ENCODE measurements at places on chromosomes 4 and X.

DNA sequence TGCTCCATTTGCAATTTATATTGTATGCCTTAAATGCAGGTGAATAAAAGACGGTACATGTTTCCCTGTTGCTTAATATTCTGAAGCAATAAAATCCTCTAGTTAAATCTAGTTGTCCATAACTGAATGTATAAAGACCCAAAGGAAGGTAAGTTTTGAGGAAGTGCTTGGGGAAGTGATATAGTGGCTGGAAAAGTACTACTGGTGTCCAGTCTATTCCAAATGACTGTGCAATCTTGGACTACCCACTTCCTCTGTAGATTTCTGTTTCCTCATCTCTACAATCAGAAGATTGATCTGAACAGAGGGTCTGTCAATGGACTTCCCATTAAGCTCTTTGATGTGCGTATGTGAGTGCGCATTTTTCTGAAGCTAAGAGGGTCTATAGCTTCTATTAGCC is 17.0 kb downstream of the SNCA start:
- DNase-seq: no peak

GRCh38 chr4:102687373-102687981 is 73.3 kb downstream of the MANBA start:
- DNase-seq: no peak

- DNase-seq: peak; percentile 49
Measured at GRCh38 chr4:169024762-169025161, 14.7 kb upstream of the CBR4 start.

DNA sequence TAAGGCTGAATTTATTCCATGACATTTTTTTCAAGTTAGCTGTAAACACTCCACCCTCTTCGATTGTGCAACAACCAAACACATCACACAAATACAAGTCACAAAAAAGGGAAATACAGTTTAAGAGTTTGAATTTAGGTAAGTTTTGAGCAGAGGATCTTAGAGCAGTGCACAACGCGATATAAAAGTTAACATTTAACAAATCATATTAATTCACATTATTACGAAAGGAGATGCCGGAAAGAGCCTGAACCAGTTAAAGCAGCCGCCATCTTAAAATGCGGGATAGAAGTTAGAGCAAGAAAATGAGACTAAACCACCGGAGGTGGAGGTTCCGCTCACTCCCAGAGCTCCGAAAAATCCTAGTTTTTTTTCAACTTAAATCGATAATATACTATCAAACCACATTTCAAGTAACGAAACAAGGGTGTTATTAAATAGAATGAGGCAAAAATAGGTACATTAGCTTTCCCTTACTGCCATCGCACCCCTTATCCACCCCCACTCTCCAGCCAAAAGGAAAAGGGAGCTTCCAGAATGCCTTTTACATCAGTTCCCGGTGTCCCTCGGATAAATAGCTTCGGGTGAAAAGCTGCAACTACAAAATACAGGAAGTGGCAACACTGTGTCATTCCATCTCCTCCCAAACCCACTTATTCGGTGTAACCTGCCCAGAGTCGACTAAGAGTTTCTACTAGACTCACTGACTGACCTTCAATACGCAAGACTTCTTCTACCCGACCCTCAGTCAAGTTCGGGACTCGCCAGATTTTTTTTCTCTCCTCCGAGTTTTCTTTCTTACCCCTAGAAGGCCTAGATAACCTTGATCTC is 1.9 kb downstream of the UBE2D3 start:
- peak; percentile 57 for DNase-seq

- DNase-seq: no peak
Measured at GRCh38 chr4:2302387-2303119, 40.6 kb upstream of the MXD4 start.

DNA sequence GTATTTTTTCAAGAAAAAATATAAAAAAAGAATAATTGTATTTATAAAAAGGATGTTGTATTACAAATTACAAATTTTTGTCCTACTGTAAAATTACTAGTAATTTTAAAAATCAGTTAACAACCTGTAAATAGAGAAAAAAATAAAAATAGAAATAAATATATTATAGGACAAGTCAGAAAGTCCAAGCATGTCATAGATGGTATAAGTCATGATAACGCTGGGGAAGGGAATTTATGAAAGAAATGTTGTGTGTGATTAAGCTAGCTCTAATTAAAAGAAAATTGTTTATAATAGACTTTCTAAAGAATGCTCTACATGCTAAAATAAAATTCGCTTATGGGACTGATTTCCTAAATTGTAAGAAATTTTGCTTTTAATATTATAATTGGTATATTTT is 2329.9 kb downstream of the ARAP2 start:
- no peak for DNase-seq

- DNase-seq: no peak
Measured at GRCh38 chrX:11585174-11585573, 80.5 kb downstream of the ARHGAP6 start.

- no peak for DNase-seq
Measured at GRCh38 chr4:7472442-7473013, 37.8 kb upstream of the PSAPL1 start.

GRCh38 chr4:20624793-20625374 is 75.4 kb upstream of the PACRGL start:
- DNase-seq: no peak

DNA sequence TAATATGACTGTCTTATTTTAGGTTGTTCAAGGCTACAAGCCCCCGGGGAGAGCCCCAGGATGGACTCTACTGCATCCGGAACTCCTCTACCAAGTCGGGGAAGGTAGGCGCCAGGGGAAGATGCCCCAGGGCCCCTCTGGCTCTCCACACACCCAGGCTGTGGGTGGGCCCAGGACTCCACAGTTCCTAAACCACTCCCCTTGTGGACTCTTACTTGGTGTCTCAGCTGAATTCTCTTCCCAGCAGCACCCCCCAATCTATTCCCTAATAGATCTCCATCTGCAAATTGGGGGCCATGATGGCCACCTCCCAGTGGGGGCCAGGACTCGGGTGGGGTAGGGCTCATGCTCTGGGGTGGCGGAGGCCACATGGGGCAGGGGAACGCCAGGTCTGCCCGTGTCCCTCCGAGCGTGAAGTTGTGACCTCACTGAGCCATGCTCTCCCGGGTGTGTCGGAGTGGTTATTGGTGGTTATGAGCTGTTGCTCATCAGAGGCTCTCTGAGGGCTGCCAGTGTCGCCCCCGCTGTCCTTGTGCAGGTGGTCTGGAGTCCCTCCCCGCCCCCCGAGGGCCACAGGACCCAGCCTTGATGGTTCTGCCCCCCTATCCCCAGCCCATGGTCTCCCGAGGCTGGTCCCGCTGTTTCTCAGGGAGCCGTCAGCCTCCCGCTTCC is 11.2 kb upstream of the ADD1 start:
- DNase-seq: no peak

GRCh38 chrX:140360284-140360683 is 144.6 kb downstream of the SOX3 start:
- DNase-seq: no peak

GRCh38 chr4:166252487-166253402 is 379.7 kb downstream of the TLL1 start:
- peak; percentile 30 for DNase-seq

- DNase-seq: no peak
Measured at GRCh38 chrX:118588715-118589114, 93.1 kb downstream of the DOCK11 start.

- DNase-seq: no peak
Measured at GRCh38 chr4:99817309-99817890, 773 bp downstream of the DAPP1 start.

DNA sequence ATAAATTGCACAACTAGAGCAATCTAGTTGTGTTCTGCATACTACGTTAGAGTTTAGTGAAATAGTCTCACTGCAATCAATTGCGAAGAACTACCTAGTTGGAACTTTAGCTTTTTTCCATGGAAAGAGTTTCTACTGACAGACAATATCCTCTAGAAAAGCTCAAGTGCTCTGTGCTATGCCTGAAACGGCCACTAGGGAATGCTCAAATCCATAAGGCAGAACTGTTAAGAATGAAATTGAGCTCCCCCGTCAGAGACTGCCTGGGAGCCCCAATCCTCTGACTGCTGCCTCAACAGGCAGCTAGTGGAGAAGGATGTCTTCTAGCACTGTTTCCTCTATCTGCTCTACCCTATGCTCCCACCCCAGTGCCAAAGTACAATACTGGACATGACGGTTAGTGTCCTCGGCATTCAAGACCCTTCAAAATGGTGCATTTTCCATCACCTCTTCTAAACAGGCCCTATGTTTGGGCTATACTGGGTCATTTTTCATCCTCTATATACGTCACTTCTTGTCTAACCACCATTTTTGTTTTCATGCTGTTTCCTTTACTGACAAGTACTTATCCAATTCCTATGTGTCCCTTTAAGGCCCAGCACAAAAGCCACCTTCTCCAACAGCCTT is 35.3 kb downstream of the FRMD7 start:
- DNase-seq: peak; percentile 46

GRCh38 chrX:71549986-71550385 is 17.1 kb downstream of the OGT start:
- no peak for DNase-seq

- DNase-seq: no peak
Measured at GRCh38 chr4:125382995-125383394, 68.2 kb downstream of the FAT4 start.

GRCh38 chrX:138718941-138719340 is 7.4 kb upstream of the FGF13 start:
- no peak for DNase-seq

- DNase-seq: no peak
Measured at GRCh38 chrX:124373348-124373747, 27.0 kb downstream of the SH2D1A start.

DNA sequence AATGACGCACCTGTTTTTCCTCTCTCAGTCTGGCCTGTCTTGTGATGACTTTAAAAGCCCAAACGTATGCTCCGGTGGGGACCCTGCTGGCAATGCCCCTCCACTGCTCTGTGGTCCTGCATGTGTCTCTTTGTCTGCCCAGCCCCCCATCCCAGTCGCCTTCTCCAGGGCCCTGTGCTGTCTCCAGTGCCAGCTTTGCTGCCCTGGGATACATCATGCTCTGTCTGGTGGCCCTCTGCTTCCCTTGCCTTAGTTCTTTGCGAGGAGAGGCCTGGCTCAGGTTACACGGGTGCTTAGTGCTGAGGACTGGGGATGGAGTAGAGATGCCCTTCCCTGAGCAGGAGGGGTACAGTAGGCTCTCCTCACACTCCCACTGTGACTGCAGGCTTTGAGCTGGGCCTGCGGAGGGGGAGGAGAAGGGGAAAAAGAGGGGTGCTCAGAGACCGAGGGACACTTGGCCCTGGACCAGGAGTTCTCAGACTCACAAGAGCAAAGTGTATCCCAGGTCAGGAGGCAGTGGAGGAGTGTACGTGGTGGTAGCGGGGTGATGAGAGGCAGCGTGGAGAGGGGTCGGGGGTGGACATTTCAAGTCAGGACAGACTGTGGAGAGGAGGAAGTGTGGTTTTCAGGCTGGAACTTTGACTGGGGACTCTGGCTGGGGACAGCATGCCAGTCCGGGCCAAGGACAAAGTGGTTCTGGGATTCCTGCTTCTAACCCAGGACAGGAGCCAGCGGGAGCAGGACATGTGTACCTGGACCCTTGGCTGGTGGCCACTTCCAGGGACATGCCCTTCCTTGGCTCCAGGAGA is 2.8 kb downstream of the APLN start:
- no peak for DNase-seq

- DNase-seq: peak; percentile 30
Measured at GRCh38 chr4:92791871-92792440, 488.2 kb downstream of the GRID2 start.

DNA sequence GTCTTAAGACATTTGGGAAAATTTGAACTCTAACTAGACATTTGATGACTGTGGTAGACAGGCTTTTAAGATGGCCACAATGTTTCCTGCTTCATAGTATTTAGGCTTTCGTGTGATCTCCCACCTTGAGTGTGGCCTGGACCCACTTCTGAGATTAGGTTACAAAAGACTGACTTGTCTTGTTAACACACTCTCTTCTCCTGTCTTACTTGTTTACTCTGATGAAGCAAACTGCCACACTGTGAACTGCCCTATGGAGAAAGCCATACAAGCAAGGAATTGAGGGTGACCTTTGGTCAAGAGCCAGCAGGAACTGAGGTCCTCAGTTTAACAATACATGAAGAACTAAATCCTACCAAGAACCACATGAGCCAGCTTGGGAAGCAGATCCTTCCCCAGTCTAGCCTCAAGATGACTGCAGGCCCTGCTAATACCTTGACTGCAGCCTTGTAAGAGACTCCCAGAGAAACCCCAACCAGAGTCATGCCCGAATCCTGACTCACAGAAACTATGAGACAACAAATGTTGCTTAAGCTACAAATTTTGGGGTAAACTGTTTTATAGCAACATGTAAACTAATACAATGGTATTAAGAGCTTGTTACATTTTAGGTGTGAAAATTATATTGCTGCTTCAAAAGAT is 20.3 kb downstream of the UBA6 start:
- DNase-seq: no peak

GRCh38 chrX:153445856-153446635 is at the start of gene TREX2:
Gene TREX2 (minus strand): TSS chrX:153446056. CDS start chrX:153445430, 626 bp downstream.
- DNase-seq: no peak

GRCh38 chrX:35743331-35743730 is 54.8 kb upstream of the MAGEB16 start:
- no peak for DNase-seq

DNA sequence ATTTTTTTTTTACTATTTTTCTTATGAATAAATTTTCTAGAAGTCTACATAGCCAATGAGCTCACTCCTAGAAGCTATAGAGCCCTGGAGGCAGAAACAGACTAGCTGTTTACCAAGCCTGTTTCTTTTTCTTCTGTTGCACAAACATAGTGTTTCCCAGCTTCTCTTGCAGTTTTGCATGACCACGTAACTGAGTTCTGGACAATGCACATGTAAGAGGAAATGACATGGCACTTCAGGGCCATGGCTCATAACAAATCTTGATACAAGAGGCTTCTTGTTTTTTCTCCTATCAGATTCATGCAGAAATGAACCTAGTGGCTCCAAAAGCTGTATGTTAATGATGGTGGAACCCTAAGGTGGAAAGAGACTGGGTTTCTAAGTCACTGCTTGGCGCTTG is 127.4 kb downstream of the ZNF330 start:
- DNase-seq: peak; percentile 42

DNA sequence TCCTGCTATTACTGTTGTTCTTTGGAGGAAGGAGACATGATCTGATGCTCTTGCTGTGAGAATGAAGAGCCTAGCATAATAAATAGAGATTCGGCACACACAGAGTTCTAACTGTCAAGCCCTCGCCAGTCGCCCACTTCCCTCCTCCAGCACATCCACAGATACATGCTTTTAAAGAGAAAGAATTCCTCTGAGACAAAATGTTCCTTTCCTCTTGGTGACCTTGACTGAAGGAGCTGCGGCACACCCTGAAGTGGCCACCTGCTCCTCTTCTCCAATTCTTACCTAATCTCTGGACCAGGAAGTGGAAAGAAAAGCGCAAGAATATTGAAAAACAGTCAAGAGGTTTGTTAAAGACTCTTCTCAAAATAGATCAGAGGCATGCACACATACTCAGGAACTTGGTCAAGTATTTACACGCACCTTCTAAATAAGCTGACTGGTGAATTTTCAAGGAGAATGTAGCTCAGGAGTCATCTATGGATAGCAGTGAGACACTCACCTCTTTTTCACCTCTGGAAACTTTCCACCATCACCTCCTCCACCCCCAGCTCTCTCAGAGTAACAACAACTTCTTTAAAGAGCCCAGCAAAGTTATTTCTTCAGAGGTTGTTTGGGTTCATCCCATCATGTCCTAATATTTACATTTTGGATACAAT is 95.4 kb downstream of the PARM1 start:
- DNase-seq: no peak
